ENCODE measurements at places on chromosomes 13 and 19.

- DNase-seq = no peak
Observed at GRCh38 chr19:28024920-28025319, 1188.0 kb downstream of the UQCRFS1 start.

DNA sequence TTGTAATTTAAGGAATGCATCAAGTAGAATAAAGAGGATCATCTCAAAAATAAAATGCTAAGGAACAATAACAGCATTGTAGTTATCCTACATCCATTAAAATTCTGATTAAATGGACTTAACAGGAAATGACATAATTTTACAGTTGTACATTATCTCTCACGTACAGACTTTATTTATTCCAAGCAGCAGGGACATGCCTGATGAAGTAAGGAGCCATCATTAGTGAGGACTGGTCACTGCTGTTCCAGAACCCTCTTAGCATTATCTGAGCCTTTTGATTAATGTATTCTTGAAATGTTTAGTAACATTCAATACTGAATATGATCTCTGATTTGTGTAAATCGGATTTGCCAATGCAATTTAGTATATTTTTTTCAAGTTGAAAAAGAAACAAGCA lies 516.1 kb downstream of the DACH1 start:
- no peak for DNase-seq

DNA sequence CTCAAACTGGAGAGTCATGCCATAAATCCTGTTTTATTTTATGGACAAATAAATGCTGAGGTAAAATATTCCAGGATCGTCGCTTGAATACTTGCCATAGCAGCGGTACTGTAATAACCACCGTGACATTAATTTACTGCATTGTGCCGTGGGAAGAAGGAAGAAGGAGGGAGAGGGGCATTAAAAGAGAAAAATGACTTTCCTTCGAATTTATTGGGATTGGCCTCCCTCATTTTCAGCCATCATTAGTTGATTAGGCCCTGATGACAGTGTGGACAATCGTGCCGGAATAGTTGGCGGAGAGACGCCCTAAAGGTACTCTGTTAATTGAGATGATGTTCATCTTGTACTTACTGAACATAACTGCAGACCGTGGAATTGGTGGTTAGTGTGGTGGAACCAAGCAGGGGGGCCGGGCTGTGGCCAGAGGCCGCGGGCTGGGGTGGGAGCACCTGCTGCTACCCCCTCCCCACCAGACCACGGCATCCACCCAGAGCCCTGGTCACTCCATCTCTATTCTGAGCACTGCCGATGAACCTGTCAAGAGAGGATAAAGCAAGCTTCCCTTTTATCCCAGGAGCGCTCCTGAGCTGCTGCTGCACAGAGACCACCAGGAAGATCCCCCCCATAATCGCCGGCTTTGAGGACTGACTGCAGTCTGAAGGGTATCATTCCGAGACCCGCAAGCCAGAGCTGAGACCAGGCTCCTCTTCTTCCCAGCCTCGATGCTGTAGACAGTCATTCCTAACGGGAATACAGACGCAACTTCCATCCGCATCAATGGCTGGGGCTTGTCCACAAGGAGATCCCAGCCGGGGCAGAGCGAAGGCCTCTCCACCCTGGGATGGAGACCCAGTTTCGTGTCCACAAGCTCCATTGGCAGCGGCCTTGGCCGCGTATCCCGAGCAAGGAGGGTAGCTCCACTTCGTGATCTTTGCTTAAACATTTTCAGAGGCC lies 168.3 kb upstream of the TSHZ3 start:
- no peak for DNase-seq

- DNase-seq = peak; percentile 70
Observed at GRCh38 chr19:42201489-42202289, 15.8 kb downstream of the DEDD2 start.

DNA sequence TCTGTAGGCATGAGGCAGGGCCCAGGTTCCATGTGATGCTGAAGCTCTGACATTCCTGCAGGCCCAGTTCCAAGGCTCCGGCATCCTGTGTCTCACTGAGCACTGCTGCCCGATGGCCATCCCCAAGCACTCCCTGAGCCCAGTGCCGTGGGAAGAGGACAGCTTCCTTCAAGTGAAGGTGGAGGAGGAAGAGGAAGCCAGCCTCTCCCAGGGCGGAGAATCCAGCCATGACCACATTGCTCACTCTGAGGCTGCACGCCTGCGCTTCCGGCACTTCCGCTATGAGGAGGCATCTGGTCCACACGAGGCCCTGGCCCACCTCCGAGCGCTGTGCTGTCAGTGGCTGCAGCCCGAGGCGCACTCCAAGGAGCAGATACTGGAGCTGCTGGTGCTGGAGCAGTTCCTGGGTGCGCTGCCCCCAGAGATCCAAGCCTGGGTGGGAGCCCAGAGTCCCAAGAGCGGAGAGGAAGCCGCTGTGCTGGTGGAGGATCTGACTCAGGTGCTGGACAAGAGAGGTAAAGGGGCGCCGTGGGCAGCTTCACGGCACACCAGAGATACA lies 8.0 kb downstream of the ZSCAN22 start:
- no peak for DNase-seq

- peak; percentile 68 for DNase-seq
Observed at GRCh38 chr13:23592596-23592995, 22.4 kb downstream of the TNFRSF19 start.

GRCh38 chr13:23289917-23290357 lies 109.2 kb downstream of the SGCG start:
- DNase-seq = peak; percentile 9

GRCh38 chr13:20151612-20152011 lies 9.2 kb downstream of the GJA3 start:
- no peak for DNase-seq

DNA sequence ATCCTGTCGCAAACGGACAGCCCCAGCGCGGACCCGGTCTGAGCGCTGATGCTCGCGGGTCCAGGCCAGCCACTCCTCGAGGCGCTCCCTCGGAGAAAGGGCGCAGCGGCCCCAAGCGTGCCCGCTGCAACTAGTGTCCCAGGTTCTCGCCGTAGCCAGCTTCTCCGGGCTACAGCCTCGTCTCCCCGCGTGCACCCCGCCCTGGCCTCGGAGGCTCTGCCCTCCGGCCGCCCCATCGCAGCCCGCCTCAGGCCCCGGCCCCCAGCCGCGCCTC lies 487 bp downstream of the FLT1 start:
- DNase-seq = no peak

- no peak for DNase-seq
Observed at GRCh38 chr19:35421362-35421761, 26.7 kb upstream of the FFAR2 start.

- no peak for DNase-seq
Observed at GRCh38 chr13:59641817-59642216, 521.9 kb downstream of the DIAPH3 start.

- no peak for DNase-seq
Observed at GRCh38 chr13:64867856-64868255, 2362.3 kb downstream of the PCDH9 start.
